ENCODE measurements at places on chromosomes 2 and 18.

- DNase-seq = no peak
These were observed 36.0 kb upstream of the ATIC start for GRCh38 chr2:215275824-215276223.

DNA sequence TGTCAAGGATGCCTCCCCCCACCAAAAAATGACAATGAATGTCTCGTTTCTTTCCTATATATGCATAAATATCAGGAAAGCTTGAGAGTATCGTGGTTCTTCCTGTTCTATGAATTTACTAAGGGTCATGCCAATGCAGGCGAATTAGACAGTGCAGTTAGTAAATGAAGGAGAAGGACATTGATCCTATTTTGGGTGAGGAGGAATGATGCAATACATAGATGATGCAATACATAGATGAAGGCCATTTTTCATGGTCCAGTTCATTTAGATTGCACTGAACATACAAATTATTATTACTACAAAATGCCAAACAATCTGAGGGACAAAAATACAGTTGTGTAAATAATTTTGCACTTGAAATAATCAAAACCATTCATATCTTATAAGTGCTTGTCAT is 1265.0 kb downstream of the LRP1B start:
- no peak for DNase-seq

DNA sequence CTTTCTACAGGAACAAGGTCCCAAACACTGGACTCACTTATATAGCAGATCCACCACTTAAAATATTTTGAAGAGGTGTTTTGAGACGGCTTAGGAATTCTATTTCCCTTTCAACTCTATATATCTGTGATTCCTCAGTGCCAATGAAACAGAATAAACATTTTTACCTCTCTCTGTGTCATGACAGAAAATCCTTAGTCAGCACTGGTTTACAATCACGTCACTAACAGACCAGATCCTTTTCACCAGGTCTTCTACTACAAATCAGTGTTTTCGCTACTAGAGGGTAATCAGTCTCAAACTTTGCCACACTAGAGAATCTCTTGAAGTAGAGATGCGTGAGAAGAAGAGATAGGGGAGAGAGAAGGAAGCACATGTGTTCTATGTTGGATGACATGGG is 325.6 kb downstream of the SS18 start:
- no peak for DNase-seq

- no peak for DNase-seq
These were observed 22.1 kb downstream of the GPR39 start for GRCh38 chr2:132438691-132439090.

- DNase-seq = no peak
These were observed 122.9 kb upstream of the DDX18 start for GRCh38 chr2:117691595-117691994.

DNA sequence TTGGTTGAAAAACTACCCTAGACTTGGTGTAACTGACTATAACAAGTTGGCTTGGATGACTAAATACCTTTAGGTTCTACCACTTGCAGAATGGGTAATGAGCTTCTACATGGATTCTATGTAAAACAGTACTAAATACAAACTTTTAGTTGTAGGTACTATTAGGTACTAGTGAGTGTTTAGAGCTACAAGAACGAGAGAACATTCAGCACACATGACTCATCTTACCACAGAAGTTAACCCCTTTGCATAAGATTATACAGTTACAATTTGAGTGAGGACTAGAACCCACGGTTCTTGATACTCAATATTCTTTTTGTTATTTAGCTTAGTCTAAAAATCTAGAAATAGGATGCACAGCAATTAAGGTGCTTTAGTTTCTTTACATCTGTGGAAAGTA is 101.7 kb upstream of the TFCP2L1 start:
- no peak for DNase-seq

GRCh38 chr2:98871506-98871905 is 64.5 kb downstream of the CRACDL start:
- DNase-seq = no peak

DNA sequence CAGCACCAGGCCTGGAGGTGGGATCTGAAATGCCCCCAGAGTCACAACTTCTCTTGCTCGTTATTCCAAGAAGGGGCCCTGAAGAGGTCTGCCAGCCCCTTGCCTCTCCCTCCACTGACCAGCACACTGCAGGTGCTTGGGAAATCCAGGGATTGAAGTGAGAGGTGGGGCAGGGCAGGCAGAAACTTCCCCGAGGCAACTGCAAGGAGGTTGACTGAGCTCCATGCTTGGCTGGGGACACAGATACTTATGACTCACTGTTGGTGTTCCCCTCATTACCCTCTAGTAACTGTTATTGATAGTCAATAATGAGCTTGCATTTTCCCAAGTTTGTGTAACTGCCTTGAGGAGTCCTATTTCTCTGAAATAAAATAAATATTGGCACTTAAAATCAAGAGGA is 47.5 kb downstream of the MARCO start:
- peak; percentile 24 for DNase-seq

GRCh38 chr2:26516781-26517180 is 38.9 kb upstream of the OTOF start:
- no peak for DNase-seq

- DNase-seq = no peak
These were observed 264.0 kb upstream of the EPHA4 start for GRCh38 chr2:221836095-221836494.

DNA sequence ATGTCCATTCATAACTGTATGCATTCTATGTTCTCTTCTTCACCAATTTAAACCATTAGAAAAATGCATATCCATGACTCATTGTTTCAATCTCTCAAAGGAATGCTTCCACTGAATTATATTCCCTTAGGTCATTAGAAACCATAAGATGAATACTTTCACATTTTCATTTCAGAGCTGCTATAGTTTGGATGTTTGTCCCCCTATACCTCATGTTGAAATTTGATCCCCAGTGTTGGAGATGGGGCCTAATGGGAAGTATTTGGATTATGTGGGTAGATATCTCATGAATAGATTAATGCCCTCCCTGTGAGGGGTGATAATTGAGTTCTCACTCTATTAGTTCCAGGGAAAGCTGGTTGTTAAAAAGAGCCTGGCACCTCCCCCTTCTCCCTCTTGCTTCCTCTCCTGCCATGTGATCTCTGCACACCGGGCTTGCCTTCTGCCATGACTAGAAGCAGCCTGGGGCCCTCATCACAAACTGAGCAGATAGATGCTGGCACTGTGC is 35.7 kb downstream of the THUMPD2 start:
- no peak for DNase-seq

DNA sequence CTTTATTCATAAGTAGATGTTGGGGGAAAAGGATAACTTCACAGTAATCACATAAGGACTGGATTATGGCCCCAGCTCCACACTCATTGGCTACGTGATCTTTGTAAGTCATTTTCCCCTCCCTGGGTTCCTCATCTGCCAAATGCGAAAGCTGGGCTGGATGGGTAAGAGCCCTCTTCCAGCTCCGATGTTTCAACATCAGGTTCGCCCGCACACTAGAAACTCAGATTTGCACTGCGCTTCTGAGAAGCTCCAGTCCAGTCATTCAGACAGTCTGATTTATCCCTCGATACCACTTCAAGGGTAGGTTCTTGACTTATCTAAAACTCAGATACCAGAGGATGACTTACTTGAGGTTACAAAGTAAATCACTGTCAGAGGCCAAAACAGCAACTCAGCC is 31.0 kb upstream of the RMDN2 start:
- no peak for DNase-seq

DNA sequence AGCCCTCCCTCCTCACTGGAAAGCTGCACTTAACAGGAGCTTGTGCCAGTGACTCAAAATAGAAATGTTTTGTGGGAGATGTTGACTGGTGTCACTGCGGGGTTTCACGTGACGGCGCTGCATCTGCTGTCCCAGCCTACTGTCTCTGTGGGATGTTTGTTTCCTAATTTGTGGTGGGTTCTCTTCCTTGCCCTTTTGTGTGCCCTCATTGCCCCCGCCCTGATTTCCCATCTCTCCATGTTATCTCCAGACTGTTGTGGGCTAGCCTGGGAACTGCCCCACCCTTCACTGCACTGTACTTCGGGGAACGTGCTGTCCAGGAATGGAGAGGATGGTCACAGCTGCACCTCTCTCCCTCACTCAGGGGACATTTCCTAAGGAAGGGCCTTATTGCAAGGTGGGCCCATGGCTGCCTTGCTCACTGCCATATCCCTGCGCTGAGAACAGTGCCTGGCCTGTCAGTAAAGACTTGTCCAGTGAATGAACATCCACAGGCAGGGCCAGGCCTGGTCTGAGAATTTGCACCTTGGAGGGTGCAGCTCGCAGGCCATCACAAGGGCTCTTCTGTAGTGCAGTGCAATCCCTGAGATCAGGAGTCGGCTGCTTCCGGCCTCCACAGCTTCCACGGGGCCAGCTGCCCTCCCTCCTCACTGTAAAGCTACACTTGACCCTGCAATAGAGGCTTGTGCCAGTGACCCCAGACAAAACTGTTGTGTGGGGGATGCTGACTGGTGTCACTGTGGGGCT is 18.1 kb downstream of the ZAP70 start:
- DNase-seq = peak; percentile 33

GRCh38 chr2:212328136-212328535 is 210.5 kb downstream of the ERBB4 start:
- no peak for DNase-seq

DNA sequence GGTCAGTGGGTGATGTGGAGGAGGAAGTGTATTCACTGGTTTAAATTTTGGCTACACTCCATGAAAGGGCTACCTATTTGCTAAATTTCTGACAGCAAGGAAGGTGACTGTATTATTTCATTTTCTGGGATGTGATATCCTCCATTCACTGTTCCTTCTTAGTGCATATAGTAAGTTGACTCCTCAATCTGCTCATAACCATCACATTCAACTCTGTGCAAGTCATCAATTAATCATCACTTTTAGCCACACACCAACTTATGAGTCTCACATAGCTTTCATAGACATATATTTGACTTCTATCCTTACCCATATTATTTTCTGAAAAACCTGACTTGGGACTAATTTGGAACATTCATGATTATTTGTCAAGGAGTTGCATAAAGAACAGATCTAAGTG is 16.9 kb downstream of the KLHL41 start:
- no peak for DNase-seq

DNA sequence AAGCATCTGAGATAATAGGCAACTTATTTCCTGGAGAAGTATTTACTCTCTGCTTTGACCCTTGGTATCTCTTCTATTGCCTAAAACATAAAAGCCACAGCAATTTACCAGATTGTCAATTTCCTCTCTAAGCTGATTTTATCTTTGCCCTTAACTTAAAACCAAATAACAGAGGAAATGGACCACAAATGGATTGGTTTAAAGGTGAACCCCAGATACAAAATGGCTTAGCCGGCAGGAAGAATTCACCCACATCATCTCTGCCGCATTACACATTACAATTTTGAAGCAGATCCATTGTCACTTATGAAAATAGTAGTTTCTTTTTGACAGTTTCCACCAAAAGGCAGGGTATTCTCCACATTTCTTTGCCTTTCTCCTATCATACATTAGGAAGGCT is 585.8 kb upstream of the CHAC2 start:
- no peak for DNase-seq

DNA sequence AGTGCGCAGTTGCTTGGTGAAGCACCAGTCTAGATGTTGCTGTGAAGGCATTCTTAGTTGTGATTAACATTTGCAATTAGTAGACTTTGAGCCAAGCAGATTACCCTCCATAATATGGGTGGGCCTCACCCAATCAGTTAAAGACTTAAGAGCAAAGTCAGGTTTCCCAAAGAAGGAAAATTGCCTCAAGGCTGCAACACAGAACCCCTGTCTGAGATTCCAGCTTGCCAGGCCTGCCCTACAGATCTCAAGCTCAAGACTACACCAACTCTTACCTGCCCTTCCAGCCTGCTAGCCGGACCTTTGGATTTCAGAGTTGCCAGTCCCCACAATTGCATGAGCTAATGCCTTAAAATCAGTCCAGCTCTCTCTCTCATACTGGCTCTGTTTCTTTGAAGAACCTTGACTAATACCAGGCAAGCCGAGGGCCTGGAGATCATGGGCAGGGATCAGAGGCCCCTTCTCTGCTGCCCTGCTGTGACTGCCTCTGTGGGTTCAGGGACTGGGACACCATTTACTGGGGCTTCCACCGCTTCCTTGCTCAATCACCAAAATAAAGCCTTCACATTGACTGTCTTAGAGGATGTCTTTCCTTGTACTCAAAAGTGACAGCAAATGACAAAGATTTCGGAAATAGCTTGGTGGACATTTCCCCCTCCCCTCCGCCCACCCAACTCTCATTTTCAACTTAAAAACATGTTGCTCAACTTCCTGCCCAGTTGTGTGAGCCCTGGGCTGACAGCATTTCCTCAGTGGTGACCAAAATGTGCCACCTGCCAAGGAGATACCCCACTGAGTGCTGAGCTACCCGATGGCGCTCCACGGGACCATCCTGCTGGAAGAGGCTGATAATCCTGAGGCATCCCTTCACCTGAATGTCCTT is 86.7 kb downstream of the GALNT14 start:
- DNase-seq = no peak

DNA sequence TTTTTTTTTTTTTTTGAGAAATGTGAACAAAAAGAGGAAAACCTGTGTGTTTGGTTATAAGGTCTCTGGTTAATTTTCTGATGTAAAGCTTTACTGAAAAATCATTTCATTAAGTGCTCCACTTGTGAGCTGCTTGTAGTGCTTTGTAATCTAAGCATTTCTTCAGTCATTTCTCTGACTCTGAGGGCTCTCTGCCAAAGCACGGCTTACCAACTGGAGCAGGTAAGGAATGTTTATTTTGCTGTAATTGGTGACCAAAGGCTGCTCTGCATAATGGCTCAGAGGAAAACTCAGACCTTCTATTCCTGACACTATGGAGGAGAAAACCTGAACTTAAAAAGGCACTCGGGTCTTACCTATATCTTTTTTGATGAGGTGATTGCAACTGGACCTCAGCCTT is 848.8 kb downstream of the MBD2 start:
- DNase-seq = peak; percentile 68

DNA sequence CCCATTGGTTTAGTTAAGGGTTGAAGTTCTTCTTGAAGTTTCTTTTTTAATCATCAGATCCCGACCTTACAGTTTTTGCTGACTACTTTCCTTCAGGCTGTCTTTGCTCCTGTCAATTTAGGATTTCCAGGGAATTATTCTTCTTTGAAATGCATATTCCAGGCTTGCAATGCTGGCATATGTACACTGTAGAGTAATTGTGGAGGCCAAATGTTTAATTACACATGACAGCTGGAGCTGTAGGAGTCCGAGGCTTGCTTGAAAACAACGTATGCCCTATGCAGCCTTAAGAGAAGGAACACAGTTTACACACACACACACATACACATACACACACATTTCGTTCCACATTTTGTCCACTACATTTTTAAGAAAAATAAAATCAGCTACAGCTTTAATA is 602.3 kb downstream of the TMEM182 start:
- no peak for DNase-seq

GRCh38 chr2:188414411-188414810 is 122.7 kb downstream of the GULP1 start:
- peak; percentile 54 for DNase-seq

DNA sequence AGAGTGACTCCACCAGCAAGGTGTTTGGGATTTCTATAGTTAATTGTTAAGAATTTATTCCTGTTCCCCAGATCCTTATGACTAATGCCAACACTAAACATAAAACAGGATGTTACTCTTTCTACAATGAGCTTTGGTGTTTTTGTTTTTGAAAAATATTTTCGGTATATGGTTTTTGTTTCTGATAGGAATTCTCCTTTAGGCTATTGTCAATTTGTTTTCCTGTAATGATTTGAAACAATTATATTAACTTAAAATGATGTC is 182.6 kb downstream of the AGAP1 start:
- DNase-seq = no peak

- DNase-seq = no peak
These were observed 31.7 kb upstream of the ZBTB7C start for GRCh38 chr18:48440924-48441323.

GRCh38 chr2:191343796-191344338 is 98.7 kb downstream of the MYO1B start:
- no peak for DNase-seq

Data from kidney (tissue), 22 donors.